G401 (cell line): ENCODE measurements at places on chromosomes 4 and X. TPM values are rescaled to one million over a fixed set of nuclear protein-coding genes. Genes with fewer than 3 reads are reported as not detected.

DNA sequence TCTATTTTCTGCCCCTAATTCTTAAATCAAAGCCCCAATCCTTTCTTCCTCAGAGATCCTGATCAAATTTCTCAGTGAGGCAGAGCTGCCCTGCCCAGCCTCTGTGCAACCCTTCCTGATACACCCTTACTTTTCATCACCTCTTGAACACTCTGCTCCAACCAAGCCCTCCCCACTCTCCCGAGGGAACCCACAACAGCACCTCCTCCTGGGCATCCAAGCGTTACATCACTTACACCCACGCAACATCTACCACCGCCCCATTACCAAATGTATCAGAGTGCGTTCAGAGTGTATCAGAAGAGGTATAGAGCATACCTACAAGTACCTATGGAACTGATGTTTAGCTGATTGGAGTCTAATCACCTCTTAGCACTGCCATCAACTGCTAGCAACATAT, 186.5 kb downstream of the RAP1GDS1 start:
- no peak for DNase-seq

DNA sequence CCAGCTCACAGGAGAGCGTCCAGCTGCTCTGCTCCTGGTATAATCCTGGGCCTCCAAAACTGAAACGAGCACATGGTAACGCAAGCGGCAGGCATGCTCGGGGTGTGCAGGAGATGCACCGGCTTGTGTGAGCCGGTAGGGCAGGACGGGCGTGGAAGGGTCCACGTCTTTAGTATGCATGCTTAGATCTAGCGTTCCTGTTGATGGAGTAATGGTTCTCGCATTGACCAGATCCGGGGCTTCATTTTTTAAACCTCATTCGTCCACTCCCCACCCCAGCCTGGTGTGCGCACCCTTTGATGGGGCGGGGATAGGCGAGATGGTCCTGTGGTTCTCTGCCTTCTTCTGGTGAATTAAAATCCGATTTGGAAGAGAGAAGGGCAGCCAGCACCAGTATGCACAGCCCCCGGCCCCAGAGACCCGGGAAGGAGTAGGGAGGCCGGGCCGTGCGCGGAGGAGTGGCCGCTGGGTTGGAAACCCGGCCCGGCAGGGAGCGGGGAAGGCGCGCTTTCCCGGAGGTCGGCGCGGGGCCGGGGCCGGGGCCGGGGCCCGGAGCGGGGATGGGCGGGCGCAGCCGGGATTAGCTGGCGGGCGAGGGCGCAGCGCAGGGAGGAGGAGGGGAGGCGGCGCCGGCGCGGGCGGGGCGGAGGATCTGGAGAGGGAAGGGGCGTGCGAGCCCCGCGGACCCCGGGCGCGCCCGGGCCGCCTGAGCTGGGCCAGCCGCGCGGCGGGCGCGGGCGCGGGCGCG, 39.9 kb downstream of the FAM149A start:
- peak; percentile 73 for DNase-seq

- DNase-seq, result no peak
Observed at GRCh38 chrX:108025954-108026600, 18.8 kb upstream of the VSIG1 start.

- no peak for DNase-seq
Observed at GRCh38 chr4:40811956-40812355, 62.2 kb downstream of the NSUN7 start.

DNA sequence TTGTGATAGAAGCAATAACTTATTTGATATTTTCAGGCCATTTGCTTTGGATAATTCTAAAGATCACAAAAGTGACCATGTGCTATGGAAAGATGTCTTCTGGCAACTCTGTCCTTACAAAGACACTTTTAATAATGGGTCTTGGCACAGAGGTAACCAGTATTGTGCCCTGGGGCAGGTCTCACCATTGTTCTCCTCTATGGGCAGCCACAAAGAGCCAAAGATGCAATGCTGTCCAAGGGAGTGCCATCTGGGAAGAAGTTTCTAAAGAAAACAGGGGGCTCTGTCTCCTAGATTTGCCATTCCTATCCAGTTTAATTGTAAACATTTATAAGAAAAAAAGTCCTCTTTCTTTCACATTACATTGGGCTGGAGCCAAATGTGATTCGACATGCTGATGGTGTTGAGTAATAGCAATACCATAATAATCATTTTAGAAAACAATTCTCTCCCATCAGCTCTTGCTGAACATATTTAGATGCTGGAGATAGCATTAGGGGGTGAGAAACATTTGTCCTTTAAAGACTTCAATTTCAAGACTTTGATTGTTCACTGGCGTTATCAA, 179.9 kb downstream of the KIT start:
- DNase-seq, result no peak

GRCh38 chr4:91447168-91447567, 856.6 kb upstream of the GRID2 start:
- no peak for DNase-seq

DNA sequence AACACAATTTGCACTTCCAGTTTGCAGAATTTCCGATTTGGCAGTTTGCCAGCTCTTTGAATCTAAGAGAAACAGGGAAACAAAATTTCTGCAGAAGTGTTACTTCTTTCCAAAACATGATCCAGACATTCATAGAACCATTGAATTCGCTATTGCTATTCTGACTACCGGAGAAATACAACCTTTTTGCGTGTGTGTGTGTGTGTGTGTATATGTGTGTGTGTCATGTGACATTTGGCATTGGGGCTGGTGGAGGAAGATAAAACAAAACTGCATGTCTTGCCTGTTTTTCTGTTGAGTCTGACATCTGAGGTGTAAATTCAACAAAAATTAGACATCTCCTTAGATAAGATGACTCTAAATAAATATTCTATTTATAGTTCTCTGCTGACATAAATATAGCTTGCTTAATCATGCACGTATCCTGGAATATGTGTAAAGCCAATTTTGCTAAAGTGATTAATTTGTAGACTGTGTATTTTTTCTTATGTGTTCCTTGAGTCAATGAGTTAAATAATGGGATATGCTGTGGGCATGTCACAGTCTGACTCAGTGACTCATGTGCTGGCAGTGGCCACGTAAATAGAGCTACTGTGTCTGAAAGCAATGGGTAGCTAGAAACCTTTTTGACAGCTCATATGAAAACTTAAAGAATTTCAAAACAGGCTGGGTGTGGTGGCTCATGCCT, 98.9 kb downstream of the HPGD start:
- DNase-seq, result peak; percentile 6

DNA sequence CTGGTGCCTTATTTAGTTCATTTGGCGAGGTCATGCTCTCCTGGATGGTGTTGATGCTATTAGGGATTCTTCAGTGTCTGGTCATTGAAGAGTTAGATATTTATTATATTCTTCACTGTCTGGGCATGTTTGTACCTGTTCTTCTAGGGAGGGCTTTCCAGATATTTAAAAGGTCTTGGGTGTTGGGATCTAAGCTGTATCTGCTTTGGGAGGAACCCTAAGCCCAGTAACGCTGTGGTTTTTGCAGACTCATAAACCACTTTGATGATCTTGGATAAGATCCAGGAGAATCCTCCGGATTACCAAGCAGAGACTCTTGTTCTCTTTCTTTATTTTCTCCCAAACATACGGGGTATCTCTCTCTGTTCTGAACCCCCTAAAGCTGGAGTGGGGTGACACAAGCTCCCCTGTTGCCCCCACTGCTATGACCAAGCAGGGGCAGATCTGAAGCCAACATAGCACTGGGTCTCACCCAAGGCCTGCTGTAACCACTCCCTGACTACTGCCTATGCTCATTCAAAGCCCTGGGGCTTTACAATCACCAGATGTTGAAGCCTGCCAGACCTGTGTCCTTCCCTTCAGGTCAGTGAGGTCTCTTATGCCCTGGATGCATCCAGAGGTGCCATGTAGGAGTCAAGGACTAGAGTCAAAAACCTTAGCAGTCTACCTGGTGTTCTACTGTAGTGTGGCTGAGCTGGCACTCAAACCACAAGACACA, 187.6 kb downstream of the GUCY2F start:
- DNase-seq, result no peak

DNA sequence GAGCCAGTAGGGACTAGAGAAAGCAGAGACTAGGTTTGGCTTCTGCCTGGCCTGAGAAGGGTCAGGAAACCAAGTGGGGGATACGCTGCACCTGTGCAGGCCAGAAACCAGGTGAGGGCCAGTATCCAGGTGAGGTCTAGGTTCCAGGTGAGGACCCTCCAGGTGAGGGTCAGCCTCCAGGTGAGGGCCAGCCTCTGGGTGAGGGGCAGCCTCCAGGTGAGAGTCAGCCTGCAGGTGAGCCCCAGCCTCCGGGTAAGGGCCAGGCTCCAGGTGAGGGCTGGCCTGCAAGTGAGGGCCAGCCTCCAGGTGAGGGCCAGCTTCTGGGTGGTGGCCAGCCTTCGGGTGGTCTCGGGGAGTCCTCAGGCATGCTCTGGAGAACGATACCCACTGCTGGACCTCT, 238.8 kb downstream of the USP46 start:
- no peak for DNase-seq

GRCh38 chr4:39331191-39331590, 35.0 kb downstream of the RFC1 start:
- DNase-seq, result no peak

DNA sequence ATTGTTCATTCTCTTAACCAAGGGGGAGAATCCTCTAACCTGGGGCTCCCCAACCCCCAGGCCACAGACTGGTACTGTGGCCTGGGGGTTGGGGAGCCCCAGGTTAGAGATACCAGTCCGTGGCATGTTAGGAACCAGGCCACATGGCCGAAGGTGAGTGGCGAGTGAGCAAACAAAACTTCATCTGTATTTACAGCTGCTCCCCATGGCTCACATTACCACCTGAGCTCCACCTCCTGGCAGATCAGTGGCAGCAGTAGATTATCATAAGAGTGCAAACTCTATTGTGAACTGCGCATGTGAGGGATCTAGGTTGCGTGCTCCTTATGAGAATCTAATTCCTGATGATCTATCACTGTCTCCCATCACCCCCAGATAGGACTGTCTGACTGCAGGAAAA, 957.2 kb upstream of the PRKX start:
- no peak for DNase-seq

DNA sequence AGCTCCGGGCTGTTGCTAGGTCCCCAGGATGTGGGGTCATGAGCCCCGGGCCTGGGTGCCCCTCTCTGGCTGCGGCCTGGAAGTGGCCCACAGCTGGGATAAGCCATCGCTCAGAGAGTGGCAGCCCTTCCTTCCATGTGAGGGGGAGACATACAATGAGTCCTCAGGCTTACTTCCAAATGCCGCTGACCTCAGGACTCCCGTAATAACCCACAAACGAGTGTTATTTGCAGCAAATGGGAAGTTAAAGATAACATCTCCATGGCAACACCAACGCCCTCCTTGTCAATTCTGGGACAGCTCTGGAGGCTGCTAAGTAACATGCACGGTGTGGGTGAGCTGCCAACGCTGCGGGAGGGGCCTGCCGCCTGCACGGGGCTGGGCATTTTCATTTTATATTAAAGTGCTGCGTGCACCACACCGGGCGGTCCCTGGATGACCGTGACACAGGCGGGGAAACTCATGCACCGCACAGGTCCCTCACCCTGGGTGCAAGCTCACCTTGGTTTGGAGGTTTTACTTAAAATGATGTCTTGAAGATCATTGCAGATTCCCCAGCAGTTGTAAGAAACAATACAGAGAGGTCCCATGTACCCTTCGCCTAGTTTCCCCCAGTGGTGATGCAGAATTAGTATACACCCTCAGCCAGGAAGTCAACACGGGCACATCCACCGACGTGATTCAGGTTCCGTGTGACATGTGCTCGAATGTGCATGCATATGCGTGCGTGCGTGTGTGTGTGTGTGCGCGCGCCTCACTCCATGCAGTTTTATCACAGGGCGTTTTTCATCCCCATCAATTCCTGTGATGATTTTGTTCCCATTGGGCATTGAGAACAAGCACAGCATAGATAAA, 79.4 kb downstream of the ABLIM2 start:
- no peak for DNase-seq

- DNase-seq, result no peak
Observed at GRCh38 chr4:107896158-107896645, 35.1 kb upstream of the CYP2U1 start.

DNA sequence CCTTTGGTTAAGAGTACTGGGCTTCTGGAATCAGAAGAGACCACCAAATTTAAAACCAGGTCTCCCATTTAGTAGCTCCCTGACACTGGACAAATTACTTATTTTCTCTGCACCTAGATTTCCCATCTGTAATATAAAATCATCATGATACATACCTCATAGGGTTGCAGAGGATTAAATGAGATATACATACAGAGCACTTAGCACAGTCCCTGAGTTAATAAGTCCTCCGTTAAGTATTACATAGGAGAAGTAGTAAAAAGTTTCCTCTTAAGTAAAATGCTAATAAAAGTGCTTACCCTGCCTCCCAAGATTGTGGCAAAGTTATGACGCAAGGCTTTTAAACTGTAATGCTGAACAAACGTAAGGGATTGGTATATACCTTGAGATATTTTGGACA, 539 bp upstream of the CHIC1 start:
- DNase-seq, result no peak

- peak; percentile 88 for DNase-seq
Observed at GRCh38 chr4:109433205-109434006, at the start of gene SEC24B. Gene SEC24B (plus strand): TSS chr4:109433815. CDS start chr4:109433870, 55 bp downstream.

DNA sequence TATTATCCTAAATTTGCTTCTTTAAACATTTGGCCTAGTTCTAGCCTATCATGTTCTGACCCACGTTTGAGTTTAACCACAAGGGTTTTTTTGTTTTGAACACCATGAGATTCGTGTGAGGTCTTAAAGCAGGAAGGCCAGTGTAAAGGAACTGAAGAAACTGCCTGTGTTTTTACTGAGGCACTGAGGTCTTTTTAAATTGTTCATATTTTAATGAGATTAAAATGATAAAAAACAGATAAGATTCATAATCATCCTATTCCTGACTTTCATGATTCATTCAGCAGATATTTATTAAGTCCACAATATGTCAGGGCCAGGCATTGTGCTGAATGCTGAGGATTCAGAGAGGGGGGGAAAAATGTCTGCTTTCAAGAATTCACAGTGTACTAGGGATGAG, 3.2 kb downstream of the RPS6KA3 start:
- no peak for DNase-seq

- no peak for DNase-seq
Observed at GRCh38 chr4:4901877-4902276, 42.4 kb downstream of the MSX1 start.

DNA sequence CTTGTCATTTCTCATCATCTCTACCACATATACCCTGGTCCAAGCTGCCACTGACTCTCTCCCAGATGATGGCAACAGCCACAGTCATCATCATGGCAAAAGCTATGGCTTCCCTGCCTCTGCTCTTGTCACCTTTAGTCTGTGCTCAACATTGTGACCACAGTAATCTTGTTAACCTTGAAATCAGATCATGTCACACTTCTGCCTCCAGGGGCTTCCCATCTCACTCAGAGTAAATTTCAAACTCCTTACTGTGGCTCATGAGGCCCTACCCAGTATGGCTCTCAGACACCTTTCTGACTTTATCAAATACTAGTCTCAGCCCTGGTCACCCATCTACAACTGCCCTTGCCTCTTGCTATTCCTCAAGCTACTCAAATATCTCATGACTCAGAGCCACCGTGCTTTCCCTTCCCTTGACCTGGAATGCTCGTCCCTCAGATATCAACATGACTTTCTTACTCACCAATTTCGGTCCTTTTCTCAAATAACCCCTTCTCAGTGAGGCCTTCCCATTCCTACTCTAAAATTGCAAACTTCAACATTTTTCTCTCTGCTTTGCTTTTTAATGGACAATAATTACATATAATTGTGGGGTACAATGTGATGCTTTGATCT, 41.1 kb upstream of the STIM2 start:
- no peak for DNase-seq

Gene FUNDC2
- 44.2 and 69.2 TPM in 2 replicates for total RNA-seq

Gene SMIM43
- total RNA-seq, result not detected in 2 replicates

Gene HDAC8
- 23.3 and 47.9 TPM in 2 replicates for total RNA-seq

Gene ZNF630
- total RNA-seq, result 0.12 TPM in 1 of 2 replicates, not detected in the other

Gene ITGB1BP2
- 0.31 and 1.8 TPM in 2 replicates for total RNA-seq

Gene MGARP
- not detected in 2 replicates for total RNA-seq

Gene NMU
- not detected in 2 replicates for total RNA-seq

Gene PLK4
- 6.3 and 16.6 TPM in 2 replicates for total RNA-seq

Gene CT83
- not detected in 2 replicates for total RNA-seq

Gene TREX2
- total RNA-seq, result not detected in 2 replicates
